Renal pelvis (tissue), 12 donors: ENCODE measurements at places on chromosomes 12 and 14. TPM values are rescaled to one million over a fixed set of nuclear protein-coding genes. Genes with fewer than 3 reads are reported as not detected.

DNA sequence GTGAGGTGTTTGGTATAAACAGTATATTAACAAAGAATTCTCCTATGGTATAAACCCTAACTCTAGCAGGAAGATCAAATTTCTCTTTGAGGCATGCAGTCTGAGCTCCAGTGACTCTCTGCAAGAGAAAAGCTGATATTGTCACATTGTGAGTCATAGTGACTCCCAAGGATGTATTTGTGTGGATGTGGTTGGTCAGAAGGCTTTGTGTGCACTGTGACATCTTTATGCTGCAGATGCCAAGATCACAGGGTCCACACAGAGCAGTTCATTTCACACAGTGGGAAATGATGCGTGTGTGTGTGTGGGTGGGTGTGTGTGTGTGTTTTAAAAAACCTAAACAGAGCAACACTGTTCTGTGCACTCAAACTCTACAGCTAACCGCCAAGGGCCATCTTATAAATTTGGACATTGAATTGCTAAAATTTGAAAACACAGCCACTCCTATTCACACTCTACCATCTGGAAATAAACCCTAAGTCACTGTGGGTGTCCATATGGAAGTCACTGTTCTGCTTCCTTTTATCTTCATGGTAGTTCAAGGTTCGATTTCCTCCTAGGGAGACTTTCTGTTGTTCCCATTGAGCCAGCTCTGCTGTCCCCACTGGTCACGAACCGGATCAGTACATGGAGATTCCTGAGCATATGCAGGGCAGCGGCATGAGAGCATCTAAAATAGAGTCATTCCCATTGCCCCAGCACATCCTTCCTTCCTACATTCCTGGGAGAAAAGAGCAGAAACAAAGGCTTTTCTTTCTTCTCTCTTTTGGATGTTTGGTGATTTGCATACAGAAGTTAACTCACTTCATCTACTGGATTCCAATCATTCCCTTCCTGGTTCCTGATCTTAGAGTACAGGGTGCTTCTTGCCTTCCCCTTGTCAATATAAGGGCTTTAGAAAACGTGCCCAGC is 727.6 kb downstream of the DIO2 start:
- DNase-seq = no peak

DNA sequence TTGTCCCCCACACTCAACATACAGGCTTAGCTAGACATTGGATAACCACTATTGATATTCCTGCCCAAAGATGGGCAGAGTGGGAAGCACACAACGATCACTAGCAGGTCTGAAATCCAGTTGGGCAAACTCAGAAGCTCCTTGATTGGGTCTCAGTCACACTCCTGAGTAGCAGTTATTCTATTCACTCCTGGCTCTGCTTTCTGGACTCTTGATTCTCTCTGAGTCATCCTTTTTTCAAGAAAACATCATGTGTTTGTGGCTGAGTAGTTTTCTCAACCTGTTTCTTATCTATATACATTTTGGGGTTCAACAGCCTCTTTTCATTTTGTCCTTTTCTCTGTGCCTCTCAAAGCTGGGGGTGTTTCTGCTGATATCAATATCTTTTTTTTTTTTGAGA is 46.0 kb upstream of the MANSC4 start:
- DNase-seq = no peak

GRCh38 chr14:51248016-51248987 is 8.3 kb downstream of the TMX1 start:
- DNase-seq = no peak

Gene ERH
- 299 TPM for polyA plus RNA-seq

Gene SPIC
- polyA plus RNA-seq = not detected
